Stomach (tissue), 19 donors: ENCODE measurements at places on chromosomes 1 and 21. TPM values are rescaled to one million over a fixed set of nuclear protein-coding genes. Genes with fewer than 3 reads are reported as not detected.
A peak's percentile ranks its signal among the peaks of the same experiment; 100 is the strongest.

- H3K36me3 ChIP-seq: no peaks in the 10 kb centered on the region
- no peak for DNase-seq
- H3K4me3 ChIP-seq: no peak overlapping the region
- no peaks in the 10 kb centered on the region for H3K27me3 ChIP-seq
- H3K27ac ChIP-seq: no peak overlapping the region
Observed at GRCh38 chr1:60681095-60681860, 401.1 kb upstream of the NFIA start.

GRCh38 chr1:212487774-212488435, 55.2 kb downstream of the NENF start:
- peak overlapping the region; percentile 44 for H3K27ac ChIP-seq
- no peaks in the 10 kb centered on the region for H3K36me3 ChIP-seq
- H3K4me3 ChIP-seq: no peak overlapping the region
- no peak for DNase-seq

Gene HMGCS2
- 83.4 TPM for polyA plus RNA-seq

DNA sequence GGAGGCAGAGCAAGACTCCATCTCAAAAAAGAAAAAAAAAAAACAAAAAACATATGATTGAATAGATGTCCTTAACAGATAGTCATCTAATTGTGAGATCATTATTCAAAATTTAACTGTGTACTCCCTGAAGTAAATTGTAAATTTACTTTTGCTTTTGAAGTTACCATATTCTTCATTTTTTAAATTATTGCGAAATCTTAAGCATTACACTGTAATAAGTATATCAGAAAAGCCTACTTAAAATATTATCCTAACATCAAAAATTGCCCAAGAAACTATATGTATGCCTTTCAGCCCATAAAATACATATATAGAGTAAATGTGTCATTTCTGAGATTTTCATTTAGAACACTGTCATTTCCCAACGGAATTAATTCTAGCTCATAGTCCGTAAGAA, 91.9 kb downstream of the AK5 start:
- no peak overlapping the region for H3K4me3 ChIP-seq
- no peaks in the 10 kb centered on the region for H3K36me3 ChIP-seq
- no peaks in the 10 kb centered on the region for H3K4me1 ChIP-seq
- DNase-seq: no peak

DNA sequence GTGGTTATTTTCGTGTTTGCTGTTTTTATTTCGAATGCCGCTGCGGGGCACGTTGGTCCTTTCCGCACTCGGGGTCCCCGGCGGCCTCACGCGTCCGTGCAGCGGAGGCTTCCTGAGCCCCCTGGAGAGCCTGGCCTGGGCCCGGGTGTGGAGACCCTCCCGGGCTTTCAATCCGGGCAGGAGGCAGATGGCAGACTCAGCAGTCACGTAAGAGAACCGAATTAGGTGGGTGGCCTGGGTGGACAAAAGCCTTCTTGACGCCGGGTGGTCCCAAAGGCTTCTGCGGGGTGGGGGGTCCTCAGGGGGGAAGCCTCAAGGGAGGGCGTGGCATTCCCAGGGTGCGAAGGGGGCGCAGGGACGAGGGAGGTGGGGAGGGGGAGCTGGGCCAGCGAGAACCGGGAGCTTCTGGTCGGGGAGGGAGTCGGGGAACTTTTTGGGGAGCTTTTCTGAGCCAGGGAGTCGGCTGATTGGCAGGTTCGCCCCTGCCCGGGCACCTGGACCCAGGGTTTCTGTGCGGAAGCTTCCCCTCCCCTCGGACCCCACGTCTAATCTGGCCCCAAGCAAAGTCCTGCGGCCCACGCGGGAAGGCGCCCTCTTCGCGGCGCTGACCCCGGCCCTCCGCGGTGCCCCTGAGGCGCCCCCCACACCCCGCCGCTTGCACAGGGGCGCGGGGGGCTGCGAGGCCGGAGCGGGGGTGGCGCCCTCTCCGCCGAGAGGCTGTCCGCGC, 1.3 kb upstream of the HES4 start:
- peak overlapping the region; percentile 54 for H3K4me3 ChIP-seq
- no peaks in the 10 kb centered on the region for H3K36me3 ChIP-seq
- H3K4me1 ChIP-seq: peaks cover 64% of the 10 kb centered on the region
- H3K27me3 ChIP-seq: peaks cover 43% of the 10 kb centered on the region
- DNase-seq: peak; percentile 65
- peak overlapping the region; percentile 93 for H3K27ac ChIP-seq

Gene CORT
- polyA plus RNA-seq: not detected

DNA sequence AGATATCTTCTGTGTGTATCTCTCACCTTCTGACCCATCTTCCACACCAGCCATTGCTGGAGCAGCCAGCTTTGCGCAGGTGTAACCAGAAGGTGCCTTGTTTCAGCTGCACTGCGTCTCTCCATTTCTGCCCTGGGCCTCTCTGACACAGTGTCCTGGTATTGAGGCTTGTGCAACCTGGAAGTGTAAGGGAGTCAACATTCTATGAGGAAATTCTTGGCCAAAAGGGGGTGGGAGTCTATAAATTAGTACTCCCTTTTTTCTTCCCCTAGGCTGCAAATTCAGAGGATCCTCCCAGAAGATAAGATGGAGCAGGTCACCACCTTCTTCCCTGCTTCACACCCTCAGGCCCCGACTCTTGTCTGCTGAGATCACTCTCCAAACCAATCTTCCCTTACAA, 109.1 kb downstream of the MRPS6 start:
- no peak for DNase-seq
- H3K36me3 ChIP-seq: no peaks in the 10 kb centered on the region
- no peaks in the 10 kb centered on the region for H3K27me3 ChIP-seq
- no peak overlapping the region for H3K27ac ChIP-seq

- no peaks in the 10 kb centered on the region for H3K36me3 ChIP-seq
- no peak overlapping the region for H3K27ac ChIP-seq
- DNase-seq: no peak
- H3K4me1 ChIP-seq: no peaks in the 10 kb centered on the region
Observed at GRCh38 chr1:168824418-168825065, 95.5 kb upstream of the DPT start.

GRCh38 chr1:55836086-55836485, 620.9 kb upstream of the USP24 start:
- H3K4me1 ChIP-seq: no peaks in the 10 kb centered on the region
- no peak for DNase-seq
- H3K4me3 ChIP-seq: no peak overlapping the region

GRCh38 chr1:228077565-228078330, 4.8 kb upstream of the ARF1 start:
- no peaks in the 10 kb centered on the region for H3K36me3 ChIP-seq
- DNase-seq: peak; percentile 8
- H3K4me1 ChIP-seq: peaks cover 9% of the 10 kb centered on the region

GRCh38 chr1:89670163-89670562, 37.2 kb downstream of the LRRC8C start:
- H3K4me3 ChIP-seq: no peak overlapping the region
- no peak for DNase-seq
- H3K27me3 ChIP-seq: no peaks in the 10 kb centered on the region
- H3K27ac ChIP-seq: no peak overlapping the region

DNA sequence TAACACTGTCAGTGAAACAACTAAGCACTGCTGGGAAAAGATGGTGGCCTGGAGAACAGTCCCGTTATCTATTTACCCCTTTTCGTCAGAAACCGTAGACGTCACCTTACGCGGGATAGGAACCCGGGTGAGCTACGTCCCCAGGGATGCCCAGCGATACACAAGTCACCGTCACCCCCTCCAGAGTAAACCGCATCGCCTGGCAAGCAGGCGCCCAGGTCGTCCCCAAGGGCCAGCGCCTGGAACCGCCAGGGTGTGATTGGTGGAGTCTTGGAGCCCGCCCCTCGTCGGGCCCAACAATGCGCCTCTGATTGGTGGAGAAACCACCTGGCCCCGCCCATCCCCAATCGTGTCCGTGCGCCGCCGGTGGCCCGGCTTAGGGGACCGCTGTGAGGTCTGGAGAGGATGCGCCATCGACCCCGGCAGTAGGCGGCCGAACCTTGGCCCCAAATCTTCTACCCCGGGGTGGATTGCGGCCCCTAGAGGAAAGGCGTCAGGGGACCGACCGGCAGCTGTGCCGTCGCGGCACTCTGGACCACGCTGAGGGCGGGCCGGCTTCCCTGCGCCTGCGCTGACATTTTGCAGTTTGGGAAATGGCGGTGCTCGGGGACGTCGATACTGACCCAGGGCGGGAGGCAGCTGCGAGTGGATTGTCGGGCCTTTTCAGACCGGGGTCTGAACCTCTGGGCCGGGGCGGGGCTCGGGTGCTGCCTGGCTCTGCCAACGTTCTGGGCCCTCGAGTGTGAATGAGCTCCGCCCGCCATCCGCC, 34.4 kb downstream of the SLC2A1 start:
- no peaks in the 10 kb centered on the region for H3K27me3 ChIP-seq
- peak overlapping the region; percentile 66 for H3K4me3 ChIP-seq
- DNase-seq: peak; percentile 93
- peaks cover 21% of the 10 kb centered on the region for H3K4me1 ChIP-seq

Gene MORN1
- polyA plus RNA-seq: 2.6 TPM

DNA sequence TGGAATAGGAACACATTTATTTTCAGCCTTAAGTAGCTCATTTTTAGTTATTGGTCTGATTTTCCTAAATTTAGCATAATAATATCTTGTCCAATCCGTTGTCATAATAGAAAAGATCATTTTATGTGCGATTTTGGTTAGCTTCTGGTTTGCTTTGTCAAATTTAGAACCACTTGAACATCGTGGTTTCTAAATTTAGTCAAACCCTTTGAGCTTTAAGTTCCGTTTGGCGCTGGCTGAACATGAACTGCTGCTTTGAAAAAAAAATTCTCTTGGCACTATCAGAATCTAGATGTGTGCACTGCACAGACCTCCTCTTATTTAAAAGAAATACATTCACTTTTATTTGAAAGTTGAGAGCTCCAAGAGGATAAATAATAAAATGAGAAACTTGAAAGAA, 370.6 kb downstream of the PTPRC start:
- no peak overlapping the region for H3K4me3 ChIP-seq
- no peak overlapping the region for H3K27ac ChIP-seq
- H3K36me3 ChIP-seq: no peaks in the 10 kb centered on the region
- H3K27me3 ChIP-seq: no peaks in the 10 kb centered on the region
- peak; percentile 44 for DNase-seq

Gene SYCP1
- polyA plus RNA-seq: not detected

DNA sequence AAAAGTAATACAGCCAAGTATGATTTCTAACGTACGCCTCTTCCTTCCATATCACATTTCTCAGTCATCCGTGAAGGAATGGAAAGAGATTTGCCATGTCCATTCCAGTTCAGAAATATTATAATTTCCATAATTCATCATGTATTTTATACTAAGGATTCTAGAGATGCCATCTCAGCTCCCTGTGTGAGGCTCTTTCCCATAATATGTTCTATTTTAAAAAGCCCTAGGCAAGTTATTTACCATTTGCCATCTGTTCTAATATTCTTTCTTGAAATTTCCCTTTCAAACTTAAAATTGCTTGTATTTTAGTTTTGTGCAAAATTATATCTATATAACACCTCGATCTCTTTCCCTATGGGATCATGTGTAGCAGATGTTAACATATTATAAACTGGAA, 106.7 kb downstream of the FMN2 start:
- H3K4me3 ChIP-seq: no peak overlapping the region
- H3K4me1 ChIP-seq: no peaks in the 10 kb centered on the region
- H3K36me3 ChIP-seq: no peaks in the 10 kb centered on the region

DNA sequence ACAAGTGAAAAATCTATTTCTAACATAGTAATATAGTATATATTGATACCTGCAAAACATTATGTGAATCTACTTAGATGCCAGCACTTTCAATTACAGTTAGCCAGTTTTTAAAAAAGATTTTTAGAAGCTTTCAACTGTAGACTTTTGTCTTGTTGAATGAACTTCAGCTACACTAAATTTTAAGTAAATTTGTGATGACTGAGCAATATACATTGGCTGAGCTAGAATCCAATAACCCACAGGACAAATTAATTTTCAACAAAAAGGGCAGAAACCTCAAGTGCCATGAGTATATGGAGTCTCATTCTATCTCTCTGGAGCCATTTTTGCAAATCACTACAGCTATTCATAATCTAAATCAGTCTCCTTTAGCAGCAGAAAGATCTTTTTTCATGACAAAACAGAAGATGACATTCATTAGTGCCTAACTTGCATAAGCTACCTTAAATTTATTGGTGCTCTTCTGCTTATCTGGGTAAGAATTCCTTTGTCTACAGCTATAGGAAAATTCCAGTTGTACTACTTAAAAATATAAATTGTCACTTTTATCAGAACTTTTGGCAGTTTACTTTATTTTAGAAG, 100.3 kb downstream of the ATG4C start:
- H3K27ac ChIP-seq: no peak overlapping the region
- no peak overlapping the region for H3K4me3 ChIP-seq
- DNase-seq: no peak
- H3K4me1 ChIP-seq: no peaks in the 10 kb centered on the region
- H3K36me3 ChIP-seq: no peaks in the 10 kb centered on the region

Gene ATAD3B
- polyA plus RNA-seq: 18.4 TPM

DNA sequence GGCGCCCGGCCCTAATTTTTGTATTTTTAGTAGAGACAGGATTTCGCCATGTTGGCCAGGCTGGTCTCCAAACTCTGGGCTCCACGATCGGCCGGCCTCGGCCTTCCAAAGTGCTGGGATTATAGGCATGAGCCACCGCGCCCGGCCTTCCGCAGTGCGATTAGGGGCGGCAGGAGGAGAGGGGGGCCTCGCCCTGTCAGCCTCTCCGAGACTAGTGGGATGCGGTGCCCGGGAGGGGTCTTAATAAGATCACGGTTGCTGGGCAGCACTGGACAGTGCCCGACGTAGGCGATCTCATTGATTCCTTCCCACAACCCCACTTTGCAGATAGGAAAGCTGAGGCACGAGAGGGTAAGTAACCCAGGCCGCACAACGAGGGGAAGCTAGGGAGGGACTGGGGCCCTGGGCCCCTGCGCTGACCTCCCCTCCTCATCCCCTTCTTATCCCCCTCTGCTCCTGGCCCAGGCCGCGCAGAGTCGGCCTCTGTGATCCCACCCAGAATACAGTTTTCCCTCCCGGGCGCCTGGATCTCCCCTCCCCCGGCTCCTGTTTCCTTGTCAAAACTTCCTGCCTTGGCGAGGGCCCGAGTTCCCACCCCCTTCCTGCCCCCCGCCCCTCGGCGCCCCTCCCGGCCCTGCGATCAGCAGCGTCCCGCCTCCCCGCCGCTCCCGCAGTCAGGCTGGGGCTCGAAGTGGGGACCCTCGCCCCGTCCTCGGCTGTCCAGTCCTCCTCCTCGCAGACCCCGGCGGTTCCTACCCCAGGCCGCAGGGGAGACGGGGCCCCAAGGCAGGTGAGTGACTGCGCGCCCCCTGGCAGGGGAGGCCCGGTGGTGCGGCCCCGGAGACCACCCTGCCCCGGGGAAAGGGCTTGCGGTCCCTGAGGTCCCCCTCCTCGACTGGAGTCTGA, at the start of gene PEAR1:
Gene PEAR1 (plus strand): TSS at position 671 of the 906 bp plus-strand sequence. CDS start 10,209 bp downstream, outside the sequence.
- H3K4me1 ChIP-seq: peaks cover 38% of the 10 kb centered on the region
- no peaks in the 10 kb centered on the region for H3K36me3 ChIP-seq
- peak within 1 kb of the TSS; percentile 91 for H3K27ac ChIP-seq
- H3K4me3 ChIP-seq: peak within 1 kb of the TSS; percentile 39
- peak; percentile 86 for DNase-seq
- H3K27me3 ChIP-seq: peaks cover 64% of the 10 kb centered on the region

GRCh38 chr1:89761901-89762300, 58.9 kb upstream of the LRRC8D start:
- no peaks in the 10 kb centered on the region for H3K27me3 ChIP-seq
- peaks cover 30% of the 10 kb centered on the region for H3K4me1 ChIP-seq
- no peak overlapping the region for H3K27ac ChIP-seq
- no peaks in the 10 kb centered on the region for H3K36me3 ChIP-seq
